ENCODE measurements at places on chromosomes 4 and X.

GRCh38 chr4:75821966-75822365 is 80.3 kb downstream of the PPEF2 start:
- DNase-seq: no peak

DNA sequence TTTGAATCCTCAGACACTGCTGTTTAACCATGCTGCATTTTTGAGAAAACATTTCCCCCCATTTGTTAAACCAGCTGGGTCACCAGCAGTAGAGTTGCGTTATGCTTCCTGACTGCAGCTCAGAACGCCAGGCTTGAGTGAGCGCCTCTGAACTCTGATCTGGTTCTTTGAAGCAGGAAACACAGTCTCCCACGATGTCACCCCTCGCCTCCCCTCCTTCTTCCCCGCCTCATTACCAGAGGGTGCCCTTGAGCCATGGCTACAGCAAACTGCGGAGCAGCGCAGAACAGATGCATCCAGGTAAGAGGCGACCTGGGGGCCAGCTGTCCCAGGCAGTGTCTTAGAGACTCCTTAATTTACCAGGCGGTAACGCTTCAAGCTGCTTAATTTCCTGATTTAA is 78.4 kb downstream of the REPS2 start:
- no peak for DNase-seq

DNA sequence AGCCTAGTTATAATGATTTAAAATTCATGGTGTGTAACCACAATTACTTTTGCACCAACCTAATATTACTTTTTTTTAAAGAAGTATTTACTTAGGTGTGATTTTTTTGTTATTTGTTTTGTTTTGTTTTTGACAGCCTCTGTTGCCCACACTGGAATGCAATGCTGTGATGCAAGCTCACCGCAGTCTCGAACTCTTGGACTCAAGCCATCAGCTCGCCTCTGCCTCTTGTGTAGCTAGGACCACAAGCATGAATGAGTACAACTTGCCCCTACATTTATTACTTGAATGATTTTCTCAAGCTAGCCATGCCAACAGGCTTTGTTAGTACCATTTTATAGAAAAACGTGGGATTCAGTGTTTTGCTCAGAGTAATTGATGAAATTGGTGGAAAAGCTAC is 488.8 kb upstream of the CPEB2 start:
- no peak for DNase-seq

DNA sequence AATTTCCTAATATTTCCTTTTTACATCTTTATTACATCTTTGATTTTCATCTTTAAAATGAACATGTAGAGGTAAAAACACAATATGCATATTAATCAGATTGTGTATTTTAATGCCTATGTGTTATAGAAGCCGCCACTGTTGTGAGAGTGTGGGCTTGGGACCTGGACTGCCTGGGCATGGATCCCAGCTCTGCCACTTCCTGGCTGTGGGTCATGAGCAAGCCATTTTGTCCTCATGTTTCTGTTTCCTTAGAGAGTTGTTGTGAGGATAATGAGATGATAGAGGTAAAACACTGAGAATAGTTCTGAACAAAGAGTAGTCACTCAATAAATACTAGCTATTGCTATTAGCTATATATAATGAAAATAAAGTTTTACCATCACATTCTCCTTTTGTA is 38.4 kb upstream of the SCOC start:
- DNase-seq: no peak

GRCh38 chr4:54400188-54400587 is 171.1 kb downstream of the PDGFRA start:
- DNase-seq: no peak

- DNase-seq: peak; percentile 46
These were observed 58.5 kb upstream of the PRDM8 start for GRCh38 chr4:80138551-80139538.

- DNase-seq: no peak
These were observed 2.6 kb downstream of the MCUB start for GRCh38 chr4:109562457-109563239.

DNA sequence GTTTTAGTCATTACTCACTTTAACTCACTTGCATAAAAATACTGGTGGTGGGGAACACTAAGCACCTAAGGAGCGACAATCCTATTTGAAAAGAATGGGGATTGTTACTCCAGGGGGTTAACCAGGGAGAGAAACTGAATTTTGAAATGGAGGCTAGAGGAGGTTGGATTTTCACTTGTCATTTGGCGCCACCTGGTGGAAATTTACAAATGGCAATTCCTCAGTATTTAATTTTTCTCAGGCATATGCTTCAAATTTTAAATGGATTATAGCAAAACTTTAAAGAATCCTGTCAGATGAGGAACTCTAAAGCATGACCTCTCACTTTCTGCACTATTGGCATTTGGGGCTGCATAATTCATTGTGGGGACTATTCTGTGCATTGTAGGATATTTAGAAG is 2.7 kb upstream of the GEMIN8 start:
- DNase-seq: peak; percentile 62

GRCh38 chrX:115362334-115363095 is 73.0 kb downstream of the LUZP4 start:
- DNase-seq: no peak

DNA sequence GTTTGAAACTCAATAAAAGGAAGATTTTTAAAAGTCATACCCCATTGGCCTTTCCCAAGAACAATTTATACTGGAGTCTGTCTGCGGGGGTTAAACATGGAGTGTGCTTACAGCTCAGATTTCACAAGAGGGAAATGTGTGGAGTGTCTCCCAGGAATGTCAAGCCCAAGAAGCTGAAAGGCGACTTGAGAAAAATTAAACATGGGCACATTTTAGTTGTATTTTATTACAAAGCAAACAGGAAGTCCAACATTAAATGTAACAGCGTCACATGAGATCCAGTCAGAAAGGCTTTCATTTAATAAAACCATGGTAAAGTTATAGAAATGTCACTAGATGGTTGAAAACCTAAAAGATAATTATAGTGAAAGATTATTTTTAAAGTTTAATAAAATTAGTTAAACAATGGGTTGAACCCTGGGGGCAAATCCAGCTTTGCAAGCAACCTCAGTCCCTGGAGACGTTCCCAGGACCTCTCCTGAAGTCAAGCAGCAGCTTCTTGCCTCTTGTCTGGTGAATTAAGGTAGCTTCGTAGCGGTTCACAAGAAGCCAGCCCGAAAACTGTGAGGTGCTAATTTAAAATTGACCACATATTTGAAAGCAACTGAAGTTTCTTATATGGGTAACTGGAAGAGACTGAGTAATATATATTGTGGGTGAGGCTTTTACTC is 168.4 kb upstream of the EDNRA start:
- DNase-seq: no peak

DNA sequence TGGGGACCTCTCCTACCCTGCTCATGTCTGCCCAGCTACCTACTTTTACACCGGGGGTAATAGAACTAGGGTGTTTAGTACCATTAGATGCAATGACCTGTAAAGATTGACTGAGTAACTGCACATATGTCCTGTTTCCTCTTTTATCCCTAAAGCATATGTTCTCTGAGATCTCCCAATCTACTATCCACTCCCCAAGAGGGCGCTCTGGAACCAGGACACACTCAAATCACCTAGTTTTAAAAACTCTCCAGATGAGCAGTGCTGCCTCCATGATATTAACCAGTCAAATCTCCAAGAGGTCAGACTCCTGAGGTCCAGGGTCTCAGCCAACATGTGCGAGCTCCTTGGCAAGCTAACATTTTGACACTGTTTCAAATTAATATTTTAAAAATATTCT is 87.0 kb upstream of the TSPAN5 start:
- no peak for DNase-seq

DNA sequence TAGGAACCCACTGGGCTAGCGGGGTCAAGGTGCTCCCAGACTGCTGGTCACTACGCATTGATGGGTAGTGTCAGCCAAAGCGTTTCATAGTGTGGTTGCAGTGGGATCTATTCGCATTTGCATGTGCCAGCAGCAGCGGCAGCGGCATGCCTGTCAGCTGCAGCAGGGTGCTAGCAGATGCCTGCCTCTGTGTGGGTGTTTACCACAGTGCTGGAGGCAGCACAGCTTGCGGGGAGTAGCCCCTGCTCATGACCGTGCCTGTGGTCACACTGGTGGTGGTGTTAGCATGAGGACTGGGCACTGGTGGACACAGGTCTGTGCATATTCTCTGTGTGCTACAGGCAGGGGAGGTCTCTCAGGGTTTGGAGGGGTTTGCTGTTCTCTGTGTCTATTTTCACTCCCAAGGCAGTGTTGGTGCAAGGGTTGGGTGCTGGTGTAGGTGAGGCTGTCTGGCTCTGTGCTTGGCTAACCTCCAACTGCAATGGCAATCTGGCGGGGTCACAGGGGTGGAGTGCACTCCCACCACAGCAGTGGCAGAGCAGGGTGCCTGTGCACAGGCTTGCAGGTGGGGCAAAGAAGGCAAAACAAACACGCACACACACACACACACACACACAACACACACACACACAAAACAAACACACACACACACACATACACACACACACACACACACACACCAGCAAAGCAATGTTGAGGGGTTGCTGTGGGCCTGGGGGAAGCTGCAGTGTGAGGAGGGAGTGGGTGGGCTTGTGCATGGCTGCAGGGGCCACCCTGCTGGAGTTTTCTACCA is 184.4 kb downstream of the GLUD2 start:
- DNase-seq: no peak

GRCh38 chrX:13864264-13864663 is 47.4 kb upstream of the GPM6B start:
- no peak for DNase-seq

- no peak for DNase-seq
These were observed 121.8 kb upstream of the ADAMTS3 start for GRCh38 chr4:72690771-72691170.

DNA sequence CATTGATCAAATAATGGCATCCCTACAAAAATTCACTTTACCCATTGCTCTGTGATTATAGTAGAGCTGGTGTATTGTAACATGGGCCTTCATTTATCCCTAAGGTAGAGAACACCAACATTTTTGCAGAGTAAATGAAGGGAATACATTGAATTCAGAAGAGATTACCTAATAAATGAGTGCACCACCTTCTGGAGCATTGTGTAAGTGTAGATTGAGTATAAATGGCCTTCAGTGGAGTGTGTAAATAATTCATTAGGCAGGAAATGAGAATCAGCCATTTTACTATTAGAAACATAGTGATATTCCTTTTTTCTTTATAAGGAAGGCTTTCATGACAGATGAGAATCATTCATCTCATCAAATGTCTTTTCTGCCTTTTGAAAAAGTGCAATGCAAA is 155.8 kb downstream of the FAM47B start:
- no peak for DNase-seq

GRCh38 chrX:13828392-13828791 is 11.5 kb upstream of the GPM6B start:
- no peak for DNase-seq

DNA sequence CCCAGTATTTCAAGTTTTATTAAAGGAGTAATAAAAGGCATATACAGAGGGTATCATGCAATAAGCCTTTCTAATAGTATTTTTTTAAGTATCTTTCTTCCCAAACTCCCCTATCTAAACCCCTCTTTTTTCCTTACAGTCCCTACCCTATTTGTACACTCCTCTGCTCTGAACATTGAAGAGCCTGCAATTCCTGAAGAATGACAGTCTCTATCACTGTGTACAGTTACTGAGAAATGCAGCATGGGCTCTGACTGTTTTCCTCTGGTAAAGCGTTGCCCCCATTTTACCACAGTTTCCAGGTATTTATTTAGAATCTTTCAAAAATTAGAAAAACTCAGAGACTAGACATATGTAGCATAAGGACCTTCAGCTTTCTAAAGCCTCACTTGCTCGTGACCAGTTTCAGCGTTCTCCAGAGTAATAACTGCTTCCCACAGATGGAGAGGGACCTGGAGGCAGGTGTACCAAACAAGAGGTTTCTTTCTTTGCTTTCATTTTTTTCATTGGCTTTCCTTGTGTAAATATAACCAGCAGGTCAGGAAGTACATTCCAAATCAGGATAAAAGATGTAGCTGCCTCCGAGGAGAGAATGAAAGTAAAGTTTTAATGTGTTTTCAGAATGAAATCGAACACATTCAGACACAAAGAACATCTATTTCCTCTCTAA is 230.8 kb downstream of the CFAP299 start:
- no peak for DNase-seq

- DNase-seq: no peak
These were observed 87.3 kb upstream of the ANXA3 start for GRCh38 chr4:78464265-78464664.

DNA sequence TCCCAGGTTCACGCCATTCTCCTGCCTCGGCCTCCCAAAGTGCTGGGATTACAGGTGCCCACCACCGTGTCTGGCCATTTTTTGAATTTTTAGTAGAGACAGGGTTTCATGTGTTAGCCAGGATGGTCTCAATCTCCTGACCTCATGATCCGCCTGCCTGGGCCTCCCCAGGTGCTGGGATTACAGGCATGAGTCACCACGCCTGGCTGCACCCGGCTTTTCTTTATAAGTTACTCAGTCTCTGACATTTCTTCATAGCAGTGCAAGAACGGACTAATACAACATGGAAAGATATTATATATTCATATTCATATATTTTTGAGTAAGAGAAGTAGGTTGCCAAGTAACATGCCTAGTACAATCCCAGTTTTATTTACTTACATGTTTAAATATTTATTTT is 22.9 kb downstream of the SHROOM3 start:
- DNase-seq: no peak

GRCh38 chr4:186943411-186943810 is 219.8 kb upstream of the FAT1 start:
- DNase-seq: no peak

GRCh38 chrX:34586346-34586911 is 70.7 kb downstream of the TMEM47 start:
- DNase-seq: no peak

- no peak for DNase-seq
These were observed 7.8 kb downstream of the PAPSS1 start for GRCh38 chr4:107712236-107712635.

- peak; percentile 17 for DNase-seq
These were observed 45.8 kb downstream of the SLC39A8 start for GRCh38 chr4:102299354-102300107.

- DNase-seq: no peak
These were observed 37.4 kb upstream of the MTMR1 start for GRCh38 chrX:150655788-150656187.

GRCh38 chr4:117654079-117654478 is 380.2 kb upstream of the NDST3 start:
- no peak for DNase-seq

DNA sequence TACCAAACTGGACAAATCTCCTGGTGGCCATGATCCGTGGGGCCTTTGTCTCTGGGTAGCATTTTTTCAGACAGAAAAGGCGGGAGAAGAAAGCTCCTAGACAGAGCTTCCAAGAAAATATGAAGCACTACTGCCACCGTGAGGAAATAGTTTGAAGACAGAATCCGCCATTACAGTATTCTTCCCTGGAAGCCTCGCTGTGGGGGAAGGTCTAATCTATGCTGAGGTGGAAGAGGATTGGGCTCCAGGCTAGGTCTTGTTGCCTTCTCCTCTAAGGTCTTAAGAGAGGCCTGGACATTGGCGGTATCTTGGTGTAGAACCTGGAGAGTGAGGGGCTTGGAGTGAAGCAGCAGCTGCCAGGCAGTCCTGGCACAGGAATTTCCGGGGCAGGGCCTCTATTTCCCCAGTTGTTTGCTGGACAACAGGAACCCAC is 218.9 kb downstream of the OR13H1 start:
- peak; percentile 39 for DNase-seq
